Mesothelial cell of epicardium (in vitro differentiated cells): ENCODE measurements at places on chromosomes 3 and 15.
A peak's percentile ranks its signal among the peaks of the same experiment; 100 is the strongest.

DNA sequence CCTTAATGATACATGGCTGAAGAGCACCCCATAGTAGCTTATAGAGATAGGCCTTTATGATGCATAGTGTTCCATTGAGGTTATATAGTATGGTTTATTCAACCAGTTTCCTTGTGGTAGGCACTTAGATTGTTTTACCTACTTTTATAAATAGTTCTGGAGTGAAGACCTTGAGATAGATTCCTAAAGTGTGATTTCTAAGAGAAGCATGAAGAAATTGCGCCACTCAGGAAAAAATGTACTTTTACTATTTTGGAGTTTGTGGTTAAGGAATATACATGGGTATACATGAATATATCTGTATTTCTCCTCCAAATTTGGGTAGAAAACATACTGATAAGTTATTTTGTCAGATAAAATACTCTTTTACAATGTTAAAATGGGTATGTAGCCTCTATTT is 70.5 kb downstream of the CHD2 start:
- no peak for DNase-seq

GRCh38 chr3:3847994-3848922 is 49.0 kb downstream of the LRRN1 start:
- DNase-seq, result no peak

DNA sequence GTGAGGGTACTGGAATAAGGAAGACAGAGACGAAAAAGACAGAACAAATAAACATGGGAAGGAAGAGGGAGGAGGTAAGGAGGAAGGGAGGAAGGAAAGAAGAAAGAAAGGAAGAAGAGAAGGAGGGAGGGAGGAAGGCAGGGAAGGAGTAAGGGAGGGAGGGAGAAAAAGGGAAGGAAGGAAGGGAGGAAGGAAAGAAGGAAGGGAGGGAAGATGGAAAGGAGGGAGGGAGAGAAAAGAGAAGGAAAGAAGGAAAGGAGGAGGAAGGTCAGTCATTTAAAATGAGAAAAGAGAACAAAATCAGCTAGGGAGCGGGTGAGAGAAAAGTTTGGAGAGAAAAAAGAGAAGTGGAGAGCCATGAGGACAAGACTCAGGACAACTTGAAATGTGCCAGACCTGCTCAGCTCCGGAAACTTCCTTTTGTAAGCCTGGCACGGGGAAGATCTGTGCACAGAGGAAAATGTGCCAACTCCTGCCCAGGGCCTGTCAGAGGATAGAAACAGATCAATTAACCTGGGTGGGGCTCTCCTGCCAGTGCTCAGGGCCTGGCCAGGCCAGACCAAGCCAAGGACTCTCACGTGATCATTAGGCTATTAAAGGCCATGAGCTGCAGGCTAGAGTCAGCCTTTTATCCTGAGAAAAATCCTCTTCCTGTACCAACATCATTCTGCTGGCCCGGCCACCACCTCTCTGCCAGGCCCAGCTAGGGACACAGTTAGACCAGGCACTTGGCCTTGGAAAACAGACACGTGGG is 50.1 kb upstream of the BCL6 start:
- DNase-seq, result no peak

GRCh38 chr15:42704492-42704926 is 32.4 kb downstream of the CDAN1 start:
- peak; percentile 65 for DNase-seq

- DNase-seq, result no peak
These were observed 241.7 kb upstream of the ICE2 start for GRCh38 chr15:60720493-60721256.

DNA sequence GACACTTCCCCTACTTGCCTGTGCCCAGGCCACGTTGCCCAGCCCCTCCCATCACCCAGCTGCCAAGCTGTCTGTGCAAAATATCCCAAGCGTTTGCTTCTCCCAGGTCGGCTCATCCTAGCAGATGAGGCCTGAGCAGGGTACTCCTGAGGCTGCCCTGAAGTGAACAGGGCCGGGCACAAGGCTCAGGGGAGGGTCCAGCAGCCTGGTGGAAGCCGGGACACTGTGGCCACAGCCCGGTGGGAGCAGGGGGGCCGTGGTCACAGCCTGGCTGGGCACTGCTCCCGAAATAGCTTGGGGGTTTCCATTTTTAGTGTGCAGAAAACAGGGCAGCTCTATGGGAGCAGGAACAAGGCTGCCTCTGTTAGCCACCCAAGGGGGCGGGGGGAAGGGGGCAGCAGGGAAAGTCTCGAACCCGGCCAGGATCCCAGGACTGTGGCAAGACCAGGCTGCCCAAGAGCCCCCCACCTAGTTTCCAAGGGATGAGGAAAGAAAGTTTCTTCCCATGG is 3.4 kb downstream of the PLXNB1 start:
- no peak for DNase-seq

DNA sequence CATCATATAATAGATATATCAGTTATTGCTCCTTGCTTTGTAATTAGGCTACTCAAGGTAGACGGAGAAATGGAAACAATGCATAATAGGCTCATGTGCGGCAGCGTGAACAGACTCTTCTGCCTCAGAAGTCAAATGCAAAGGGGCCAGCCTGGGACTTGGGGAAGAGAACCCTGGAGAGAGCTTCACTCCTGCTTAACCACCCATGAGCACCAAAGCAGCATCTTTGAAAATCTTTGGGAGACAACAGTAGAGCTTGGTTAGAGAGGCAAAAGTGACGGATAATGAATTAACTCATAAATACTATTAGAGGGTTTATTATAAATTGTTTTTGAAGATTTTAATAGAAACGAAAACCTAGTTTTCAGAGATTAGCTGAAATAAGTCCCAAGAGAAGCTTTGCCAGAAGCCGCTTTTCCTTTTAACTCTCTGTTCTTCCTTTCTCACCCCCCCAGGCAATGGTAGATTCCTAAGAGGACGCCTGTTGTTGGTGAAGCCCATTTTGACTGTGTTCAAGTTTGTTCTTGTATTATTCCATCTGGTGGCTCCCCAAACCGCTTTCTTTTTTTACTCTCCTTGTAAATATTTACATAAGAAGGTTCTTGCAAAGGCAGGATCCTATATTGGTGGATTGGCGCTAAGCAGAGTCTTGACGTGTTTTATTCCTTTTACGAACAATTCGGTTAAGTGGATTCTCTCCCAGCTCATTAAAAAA is 196.0 kb upstream of the TPRG1 start:
- no peak for DNase-seq

- no peak for DNase-seq
These were observed 8.8 kb upstream of the DNAJA4 start for GRCh38 chr15:78255421-78256043.

- DNase-seq, result no peak
These were observed 50.7 kb upstream of the TPRG1 start for GRCh38 chr3:189121092-189121491.

DNA sequence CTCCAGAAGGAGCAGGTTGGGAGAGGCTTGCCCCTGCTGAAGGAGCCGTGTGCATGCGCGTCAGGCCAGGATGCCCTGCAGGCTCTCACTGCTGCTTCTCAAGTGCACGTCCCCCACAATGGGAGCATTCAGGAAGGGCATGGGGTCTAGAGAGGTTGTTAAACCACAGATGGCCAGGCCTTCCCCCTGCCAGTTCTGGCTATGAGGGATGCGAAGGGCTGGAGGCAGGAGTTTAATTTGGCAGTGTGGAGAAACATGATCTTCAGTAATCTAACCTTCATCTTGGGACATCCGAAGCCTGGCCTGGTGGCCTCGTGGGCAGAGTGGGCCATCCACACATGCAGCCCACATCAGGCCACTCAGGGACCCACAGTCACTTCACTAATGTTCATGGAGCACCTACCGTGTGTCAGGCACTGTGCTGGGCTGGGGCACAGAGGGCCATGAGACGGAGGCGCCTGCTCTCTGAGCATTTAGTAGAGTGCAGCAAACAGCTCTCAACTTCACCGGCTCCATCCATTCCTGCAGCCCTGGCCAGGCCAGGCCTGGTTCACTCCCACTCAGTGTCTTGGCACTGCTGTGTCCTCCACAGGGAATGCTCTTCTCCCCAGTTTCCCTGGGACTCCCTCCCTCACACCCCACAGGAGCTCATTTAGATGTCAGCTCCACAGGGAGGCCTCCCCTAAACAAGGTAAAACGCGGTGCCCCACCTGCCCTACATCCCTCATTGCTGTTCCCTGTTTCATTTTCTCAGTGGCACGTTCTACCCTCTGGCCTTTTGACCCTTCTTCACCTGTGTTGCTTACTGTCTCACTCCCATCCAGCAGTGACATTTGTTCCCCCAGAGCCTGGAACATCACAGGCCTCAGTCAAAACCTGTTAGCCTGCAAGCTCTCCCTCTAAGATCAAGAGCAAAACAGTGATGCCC is 4.0 kb downstream of the CFAP100 start:
- no peak for DNase-seq

DNA sequence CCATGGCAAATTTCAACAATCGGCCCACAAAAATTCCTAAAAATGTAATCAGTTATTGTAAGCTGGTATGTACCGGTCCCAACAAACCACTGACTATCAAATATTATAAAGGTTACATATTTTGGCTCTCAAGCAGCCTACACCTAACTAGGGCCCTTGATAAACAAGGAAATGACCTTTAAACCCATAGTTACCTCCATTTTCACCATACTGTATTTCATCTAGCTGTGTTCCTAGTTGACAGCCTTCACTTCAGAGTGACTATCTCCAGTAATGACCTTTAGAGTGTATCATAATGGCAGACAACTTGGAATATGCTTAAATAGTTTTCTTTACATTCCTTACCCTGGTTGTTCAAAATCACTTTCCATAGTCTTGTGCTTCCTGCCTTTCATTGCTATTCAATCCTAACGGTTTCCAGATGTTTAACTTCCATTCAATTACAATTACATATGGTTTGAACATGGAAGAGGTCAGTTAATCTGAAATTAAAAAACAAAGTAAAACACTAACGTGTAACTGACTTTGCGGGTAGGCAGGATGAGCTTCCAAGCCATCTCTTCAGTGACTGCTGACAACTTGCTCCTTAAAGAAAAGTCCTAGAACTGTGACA is 111.9 kb upstream of the TSC22D2 start:
- DNase-seq, result no peak

DNA sequence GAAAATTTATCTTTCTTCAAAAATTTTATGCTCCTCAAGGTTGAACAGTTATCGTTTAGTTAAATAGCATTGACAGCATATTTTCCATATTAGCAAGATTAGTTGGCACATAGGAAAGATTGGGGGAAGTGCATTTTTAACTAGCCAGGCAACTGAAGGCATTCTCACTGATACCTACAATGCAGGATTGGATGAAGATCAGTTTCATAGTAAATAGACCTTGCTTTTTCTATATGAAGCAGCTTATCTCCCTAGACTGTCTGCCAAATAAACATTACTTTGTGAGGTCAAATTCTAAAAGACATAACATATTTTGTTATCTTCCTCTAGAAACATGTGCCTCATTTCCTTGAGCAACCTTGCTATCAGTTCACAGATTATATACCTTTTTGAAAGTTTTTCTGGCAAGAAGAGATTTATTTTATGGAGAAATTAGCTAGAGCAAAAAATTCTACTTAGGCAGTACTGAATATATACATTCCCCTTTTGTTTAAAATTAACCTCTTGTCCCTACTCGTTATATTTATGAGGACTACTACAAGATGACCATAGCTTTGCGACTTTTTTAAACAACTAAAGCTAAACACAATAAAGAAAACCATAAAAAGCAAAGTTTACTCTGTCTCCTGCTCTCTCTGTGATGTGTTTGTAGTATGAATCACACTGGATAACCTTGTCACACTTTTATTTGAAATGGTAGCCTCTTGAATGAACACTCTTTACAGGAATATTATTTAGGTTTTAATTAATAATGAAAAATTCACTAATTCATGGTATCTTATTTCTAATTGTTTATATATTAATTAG is 654.9 kb upstream of the TBL1XR1 start:
- DNase-seq, result no peak

DNA sequence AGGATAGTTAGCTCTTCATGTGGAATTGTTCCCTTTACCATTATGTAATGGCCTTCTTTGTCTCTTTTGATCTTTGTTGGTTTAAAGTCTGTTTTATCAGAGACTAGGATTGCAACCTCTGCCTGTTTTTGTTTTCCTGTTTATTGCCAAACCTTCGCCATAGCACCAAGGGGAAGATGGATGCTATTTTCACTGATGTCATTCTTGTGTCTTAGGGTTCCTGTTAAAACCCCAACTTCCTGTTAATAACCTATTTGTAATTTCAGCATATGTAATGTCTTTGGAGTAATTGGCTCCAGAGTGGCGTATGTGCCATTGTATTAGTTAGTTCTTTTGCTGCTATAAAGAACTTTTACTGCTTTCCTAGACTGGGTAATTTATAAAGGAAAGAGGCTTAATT is 10.8 kb downstream of the SAMMSON start:
- no peak for DNase-seq

DNA sequence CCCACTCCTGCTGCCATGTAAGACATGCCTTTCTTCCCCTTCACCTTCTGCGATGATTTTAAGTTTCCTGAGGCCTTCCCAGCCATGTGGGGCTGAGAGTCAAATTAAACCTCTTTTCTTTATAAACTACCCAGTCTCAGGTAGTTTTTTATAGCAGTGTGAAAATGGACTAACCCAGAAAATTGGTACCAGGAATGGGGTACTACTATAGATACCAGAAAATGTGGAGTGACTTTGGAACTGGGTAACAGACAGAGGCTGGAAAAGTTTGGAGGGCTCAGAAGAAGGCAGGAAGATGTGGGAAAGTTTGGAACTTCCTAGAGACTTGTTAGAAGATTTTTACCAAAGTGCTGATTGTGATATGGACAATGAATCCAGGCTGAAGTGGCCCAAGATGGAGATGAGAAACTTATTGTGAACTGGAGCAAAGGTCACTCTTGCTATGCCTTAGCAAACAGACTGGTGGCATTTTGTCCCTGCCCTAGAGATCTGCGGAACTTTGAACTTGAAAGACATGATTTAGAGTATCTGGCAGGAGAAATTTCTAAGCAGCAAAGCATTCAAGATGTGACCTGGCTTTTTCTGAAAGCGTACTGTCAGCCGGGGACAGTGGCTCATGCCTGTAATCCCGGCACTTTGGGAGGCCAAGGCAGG is 52.7 kb downstream of the TMCC1 start:
- no peak for DNase-seq

GRCh38 chr3:185595526-185595925 is 9.4 kb downstream of the SENP2 start:
- no peak for DNase-seq

DNA sequence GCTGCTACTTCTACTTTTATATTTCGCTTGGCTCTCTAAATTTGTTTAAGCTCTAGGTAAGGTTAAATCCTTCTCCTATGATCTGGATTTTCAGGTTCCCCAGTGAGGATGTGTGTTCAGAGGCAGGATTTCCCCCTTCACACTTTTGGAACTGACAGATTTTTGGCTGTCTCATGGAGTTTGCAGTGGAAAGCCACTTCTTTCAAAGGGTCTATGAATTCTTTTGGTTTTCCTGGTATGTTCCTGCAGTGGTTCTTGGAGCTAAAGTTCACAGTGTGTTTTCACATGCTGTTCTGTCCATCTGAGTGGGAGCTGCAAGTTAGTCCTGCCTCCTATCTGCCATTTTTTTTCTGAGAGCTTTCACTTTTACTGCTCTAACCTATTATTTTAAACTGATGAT is 21.6 kb upstream of the TIGIT start:
- no peak for DNase-seq

DNA sequence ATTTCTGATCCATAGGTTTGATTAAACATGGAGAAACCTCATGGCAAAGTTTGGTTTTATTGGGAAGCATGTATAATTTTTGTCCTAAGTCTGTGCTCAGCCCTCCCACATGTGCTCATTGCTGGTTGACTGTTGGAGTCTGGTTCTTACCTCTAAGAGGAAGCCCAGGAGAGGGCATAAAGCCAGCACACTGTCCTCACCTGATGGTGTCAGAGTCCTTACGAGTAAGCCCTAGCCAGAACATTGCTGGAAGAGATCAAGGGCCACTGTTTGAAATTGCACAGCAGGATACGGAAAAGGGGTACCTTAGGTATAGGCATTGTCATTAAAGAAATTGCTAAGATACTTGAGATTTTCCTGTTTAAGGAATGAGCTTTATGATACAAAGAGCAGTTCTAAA is 21.3 kb downstream of the MLH1 start:
- no peak for DNase-seq
